ENCODE measurements at places on chromosomes 2 and 18.

DNA sequence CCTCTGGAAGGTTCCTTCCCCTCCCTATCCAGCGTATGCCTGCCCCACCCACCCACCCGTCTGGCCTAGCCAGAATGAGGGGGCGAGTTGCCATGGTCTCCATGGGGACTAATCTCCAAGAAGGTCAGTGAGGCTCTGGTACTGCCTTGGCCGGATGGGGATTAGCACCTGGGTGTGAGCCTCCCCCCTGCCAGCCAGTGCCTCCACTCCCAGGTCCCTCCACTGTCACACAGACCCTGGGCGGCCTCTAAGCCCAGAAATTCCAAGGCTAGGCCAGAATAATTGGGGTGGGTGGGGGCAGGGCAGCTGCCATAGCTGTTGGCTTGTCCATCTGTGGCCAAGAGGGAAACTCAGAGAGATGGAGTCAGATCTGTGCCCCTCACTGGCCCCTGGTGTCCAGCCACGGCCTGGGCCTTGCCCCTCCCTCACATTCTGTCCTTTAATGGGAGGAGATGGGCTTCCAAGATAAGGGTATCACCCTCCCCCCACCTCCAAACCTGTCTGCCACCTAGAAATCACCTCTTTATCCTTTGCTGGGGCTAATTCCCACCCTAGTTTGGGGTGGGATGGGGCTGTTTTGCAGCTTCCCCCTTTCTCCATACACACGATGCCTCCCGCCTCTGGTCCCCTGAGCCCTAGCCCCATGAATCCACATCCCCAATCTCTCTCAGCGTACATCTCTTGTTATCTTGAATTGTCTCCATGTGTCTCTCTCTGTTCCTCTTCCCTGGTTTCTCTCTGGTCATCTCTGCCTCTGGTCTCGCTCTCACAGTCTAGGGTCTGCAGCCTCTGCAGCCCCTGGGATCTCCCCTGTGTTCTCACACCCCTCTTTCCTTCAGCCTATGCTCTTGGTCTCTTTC is 6.0 kb upstream of the CRYBA2 start:
- H3K36me3 ChIP-seq = no peaks in the 10 kb centered on the region
- no peak overlapping the region for H3K27ac ChIP-seq
- DNase-seq = no peak
- peaks cover 51% of the 10 kb centered on the region for H3K27me3 ChIP-seq

DNA sequence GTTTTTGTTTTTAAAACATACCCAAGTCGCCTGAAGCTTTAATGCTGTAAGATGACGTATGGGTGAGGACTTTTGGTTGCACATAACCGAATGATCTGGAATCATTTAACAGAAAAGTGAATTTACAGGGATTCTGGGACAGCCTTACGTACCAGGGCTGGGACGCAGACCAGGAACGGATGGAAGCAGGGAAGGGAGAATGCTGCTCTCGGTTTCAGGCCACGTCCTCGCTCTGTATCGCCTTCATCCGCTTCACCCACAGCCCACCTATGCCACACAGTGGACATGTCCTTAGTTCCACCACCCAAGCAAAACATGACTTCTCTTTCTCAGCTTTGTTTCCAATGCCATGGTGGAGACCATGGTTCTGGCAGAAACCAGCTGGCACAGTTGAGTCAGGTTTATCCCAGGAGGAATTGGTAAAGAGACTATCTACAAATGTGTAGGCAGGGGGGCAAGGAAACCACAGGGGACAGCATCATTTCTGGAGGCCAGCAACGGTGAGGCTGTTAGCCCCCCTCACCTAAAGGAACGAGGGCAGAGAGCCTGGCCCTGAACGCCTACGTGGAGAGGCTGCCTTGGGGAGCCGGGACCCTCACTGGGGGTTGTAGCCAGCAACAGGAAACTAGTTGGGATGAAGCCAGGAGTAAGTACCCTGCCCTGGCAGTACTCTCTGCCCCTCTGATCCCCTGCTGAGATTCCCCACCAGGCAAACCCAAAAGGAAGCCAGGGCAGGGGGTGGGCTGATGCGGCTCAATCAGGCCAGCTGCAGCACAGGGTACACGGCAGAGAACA is 132.5 kb downstream of the NDUFA10 start:
- no peak for DNase-seq
- H3K4me3 ChIP-seq = no peak overlapping the region
- no peak overlapping the region for H3K27ac ChIP-seq
- H3K36me3 ChIP-seq = no peaks in the 10 kb centered on the region

DNA sequence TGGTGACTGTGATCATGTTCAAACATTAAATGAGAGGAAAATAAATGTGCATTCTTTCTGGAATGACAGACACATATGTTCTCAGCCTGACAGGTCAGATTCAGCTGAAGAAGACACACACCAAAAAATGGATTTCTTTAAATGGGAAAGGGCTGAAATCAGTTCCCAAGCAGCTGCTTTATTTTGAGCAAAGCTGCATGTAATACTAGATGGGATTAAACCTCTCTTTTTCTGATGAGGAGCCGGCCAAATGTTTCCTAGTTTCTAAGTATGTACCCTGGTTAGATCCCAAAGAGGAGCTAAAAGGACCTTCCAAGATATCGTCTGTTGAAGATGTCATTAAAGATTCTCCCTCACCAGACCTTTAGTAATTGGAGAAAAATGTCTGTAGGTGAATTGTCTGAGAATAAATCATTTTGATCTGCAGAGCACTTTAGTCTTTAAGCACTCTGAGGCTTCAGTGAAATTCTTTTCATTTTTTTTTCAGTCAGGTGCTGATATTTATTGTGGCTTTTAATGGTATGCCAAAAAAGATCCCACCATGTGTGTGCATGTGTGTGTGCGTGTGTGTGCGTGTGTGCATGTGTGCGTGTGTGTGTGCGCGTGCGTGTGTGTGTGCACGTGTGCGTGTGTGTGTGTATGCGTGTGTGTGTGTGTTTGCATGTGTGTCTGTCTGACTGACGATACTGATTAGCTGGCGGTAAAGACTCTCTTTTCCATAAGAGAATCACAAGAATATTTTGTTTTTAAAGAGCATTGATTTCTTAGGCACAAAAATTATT is 175.8 kb downstream of the IRS1 start:
- H3K27ac ChIP-seq = no peak overlapping the region
- DNase-seq = no peak
- H3K4me3 ChIP-seq = no peak overlapping the region
- H3K27me3 ChIP-seq = no peaks in the 10 kb centered on the region

DNA sequence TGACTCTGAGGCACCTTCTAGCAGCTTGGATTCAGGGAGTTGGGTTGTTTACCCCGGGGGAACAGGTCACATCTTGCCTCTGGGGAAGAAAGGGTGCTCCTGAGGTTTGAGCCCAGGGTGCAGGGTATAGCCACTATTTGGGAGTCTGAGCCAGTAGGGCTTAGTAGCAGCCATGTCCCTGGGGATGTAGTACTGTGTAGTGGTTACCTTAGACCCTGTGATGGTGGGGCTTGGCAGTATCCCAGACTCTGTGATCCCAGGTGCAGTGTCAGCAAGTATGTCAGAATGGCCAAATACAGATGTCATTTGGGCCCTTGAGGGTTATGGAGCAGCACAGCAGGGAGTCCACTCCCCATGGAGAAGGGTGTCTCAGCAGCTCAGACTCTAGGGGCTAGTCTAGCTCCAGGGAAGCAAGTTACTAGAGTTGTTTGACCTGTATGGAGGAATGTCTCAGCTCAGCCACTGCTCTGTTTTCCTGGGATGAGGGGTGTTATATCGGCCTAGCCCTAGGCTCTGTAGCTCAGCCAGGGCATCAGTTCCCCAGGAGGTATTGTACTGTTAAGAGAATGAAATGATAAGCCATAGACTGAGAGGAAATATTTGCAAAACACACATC is 151.3 kb downstream of the UBR3 start:
- no peak overlapping the region for H3K27ac ChIP-seq
- H3K4me3 ChIP-seq = no peak overlapping the region
- H3K36me3 ChIP-seq = no peaks in the 10 kb centered on the region
- H3K27me3 ChIP-seq = no peaks in the 10 kb centered on the region
- no peaks in the 10 kb centered on the region for H3K4me1 ChIP-seq

DNA sequence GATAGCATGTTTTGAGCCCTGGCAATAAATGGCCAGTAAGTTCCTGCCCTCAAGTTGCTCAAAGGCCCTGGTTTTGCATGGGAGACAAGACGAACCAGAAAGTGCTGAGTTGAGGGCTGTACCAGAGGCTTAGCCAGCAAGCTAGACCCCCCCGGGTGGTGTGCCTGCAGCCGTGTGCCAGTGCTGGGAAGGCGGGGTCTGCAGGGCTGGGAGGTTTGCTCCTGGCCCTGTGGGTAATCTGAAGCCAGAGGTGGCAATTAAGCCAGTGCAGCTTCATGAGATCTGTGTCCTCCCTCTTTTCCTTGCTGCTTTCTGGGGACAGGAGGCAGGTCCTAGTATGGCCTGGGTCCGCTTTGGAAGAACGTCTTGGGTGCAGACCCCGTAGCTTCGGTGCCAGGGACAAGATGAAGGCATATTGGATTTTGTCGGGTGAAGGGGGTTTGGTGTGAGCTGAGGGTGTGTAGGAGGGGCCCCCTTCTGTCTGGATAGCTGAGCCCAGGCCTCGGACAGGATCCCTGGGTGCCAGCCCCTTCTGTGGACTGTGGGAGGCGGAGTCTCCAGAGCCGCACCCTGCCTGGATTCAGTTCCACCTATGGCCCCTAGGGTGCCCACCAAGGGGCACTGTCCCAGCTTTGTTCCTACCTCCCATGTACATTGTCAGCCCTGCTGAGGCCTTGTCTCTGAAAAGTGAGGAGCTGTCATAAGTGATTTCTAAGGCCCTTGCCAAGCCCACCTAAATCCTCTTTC is 15.6 kb downstream of the ATOH8 start:
- H3K4me3 ChIP-seq = no peak overlapping the region
- no peak for DNase-seq
- peaks cover 66% of the 10 kb centered on the region for H3K4me1 ChIP-seq
- no peaks in the 10 kb centered on the region for H3K27me3 ChIP-seq
- H3K36me3 ChIP-seq = peaks cover 19% of the 10 kb centered on the region
- H3K27ac ChIP-seq = peak overlapping the region; percentile 83

GRCh38 chr18:76892832-76893231 is 70.5 kb downstream of the ZNF236 start:
- no peak overlapping the region for H3K27ac ChIP-seq
- H3K4me1 ChIP-seq = no peaks in the 10 kb centered on the region
- H3K36me3 ChIP-seq = peaks cover 33% of the 10 kb centered on the region
- no peak for DNase-seq

DNA sequence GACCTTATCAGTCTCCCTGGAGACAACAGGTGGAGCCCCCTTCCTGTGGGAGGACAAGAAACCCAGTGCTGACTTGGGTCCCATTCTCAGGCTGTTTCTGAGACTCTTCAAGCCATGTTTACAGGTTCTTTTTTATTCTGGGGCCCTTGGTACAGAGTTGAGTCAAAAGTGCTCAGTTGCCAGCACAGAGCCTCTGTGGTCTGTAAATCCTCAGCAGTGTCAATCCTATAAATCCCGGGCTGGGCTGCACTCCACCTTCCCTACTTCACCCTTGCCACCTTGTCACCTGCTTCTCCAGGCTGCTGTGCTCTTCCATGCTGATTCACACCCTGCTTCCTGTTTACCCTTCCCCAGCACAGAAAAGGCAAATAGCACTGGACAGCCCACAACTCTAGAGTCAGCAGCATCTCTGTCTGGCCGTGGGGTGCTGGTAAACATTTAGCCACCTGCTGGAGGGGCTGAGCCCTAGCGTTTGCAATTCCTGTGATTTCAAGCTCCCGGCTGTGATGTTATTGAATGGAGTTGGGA is 74.7 kb downstream of the TNFRSF11A start:
- H3K27ac ChIP-seq = no peak overlapping the region
- H3K27me3 ChIP-seq = no peaks in the 10 kb centered on the region
- no peak overlapping the region for H3K4me3 ChIP-seq
- DNase-seq = no peak
- H3K4me1 ChIP-seq = no peaks in the 10 kb centered on the region
- H3K36me3 ChIP-seq = no peaks in the 10 kb centered on the region

DNA sequence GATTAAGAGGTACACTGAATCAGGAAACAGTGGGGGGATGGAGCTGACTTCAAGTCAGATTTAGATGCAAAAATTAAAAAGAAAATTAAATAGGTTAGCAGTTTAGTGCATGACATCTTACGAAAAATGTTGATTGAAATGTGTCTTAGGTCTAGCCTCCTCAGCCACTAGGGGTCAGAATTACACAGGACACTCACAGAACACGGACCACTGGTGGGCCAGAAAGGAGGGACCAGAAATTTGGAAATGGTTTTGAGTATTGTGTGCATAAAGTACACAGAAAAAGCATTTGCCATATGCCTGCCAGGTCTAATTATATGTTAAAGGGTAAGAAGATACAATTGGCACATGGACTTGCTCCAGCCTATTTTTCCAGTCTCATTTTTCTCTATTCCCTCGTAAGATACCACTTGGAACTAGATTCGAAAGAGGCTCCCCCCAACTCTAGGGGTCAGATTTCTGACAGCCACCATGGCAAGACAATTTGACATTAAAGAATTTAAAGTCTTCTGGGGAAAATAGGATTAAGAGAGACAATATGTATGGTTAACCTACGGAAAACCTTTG is 550.2 kb upstream of the SETBP1 start:
- H3K27ac ChIP-seq = no peak overlapping the region
- no peaks in the 10 kb centered on the region for H3K4me1 ChIP-seq
- no peak overlapping the region for H3K4me3 ChIP-seq
- H3K27me3 ChIP-seq = no peaks in the 10 kb centered on the region
- no peak for DNase-seq
- no peaks in the 10 kb centered on the region for H3K36me3 ChIP-seq

DNA sequence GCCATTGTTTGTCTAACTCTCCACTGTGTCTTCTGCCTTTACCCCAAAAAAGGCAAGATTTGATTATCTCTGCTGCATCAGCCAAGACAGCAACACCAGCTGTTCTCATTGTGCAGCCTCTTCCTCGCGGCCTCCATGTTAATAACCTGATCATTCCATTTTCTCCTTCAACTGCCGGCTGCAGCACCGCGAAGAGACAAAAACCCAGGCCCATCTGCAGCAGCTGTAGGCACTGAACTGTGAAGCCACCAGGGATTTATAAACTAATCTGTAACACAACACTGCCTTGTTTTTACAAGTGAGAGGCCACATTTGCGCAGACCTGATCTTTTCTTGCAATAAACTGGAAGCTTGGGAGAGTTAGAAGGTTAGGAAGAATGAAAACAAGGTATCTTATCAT is 147.8 kb downstream of the SATB2 start:
- H3K4me1 ChIP-seq = no peaks in the 10 kb centered on the region
- DNase-seq = no peak
- H3K4me3 ChIP-seq = no peak overlapping the region

GRCh38 chr18:74476140-74476539 is 19.0 kb upstream of the DIPK1C start:
- H3K27ac ChIP-seq = no peak overlapping the region
- DNase-seq = no peak
- H3K4me3 ChIP-seq = no peak overlapping the region
- H3K4me1 ChIP-seq = peaks cover 10% of the 10 kb centered on the region
- H3K36me3 ChIP-seq = no peaks in the 10 kb centered on the region
- no peaks in the 10 kb centered on the region for H3K27me3 ChIP-seq

Measured in esophagus squamous epithelium (tissue), 5 donors.